HFFc6 (cell line): ENCODE measurements at places on chromosomes 16 and 17.

- DNase-seq: peak; percentile 93
Measured at GRCh38 chr16:88772871-88773811, 11.9 kb downstream of the PIEZO1 start.

DNA sequence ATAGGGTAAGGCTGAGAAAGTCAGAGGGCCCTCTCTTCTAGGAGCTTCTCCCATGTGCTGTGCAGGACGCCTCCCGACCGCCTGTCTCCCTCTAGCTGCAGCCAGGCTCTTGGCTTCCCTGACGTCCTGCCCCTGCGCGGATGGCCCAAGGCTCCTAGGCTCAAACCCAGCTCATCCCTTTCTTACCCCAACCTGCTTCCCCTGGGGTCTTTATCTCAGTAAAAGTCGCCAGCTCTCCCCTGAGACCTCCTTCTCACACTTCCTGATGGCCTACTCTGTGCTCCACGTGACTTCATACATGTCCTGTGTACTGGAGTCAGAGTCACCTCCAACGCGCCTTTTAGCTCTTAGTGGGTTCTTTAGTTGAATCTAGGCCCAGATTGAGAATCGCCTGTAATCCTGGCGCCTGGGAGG lies 1.1 kb upstream of the ZNF747 start:
- DNase-seq: peak; percentile 64

DNA sequence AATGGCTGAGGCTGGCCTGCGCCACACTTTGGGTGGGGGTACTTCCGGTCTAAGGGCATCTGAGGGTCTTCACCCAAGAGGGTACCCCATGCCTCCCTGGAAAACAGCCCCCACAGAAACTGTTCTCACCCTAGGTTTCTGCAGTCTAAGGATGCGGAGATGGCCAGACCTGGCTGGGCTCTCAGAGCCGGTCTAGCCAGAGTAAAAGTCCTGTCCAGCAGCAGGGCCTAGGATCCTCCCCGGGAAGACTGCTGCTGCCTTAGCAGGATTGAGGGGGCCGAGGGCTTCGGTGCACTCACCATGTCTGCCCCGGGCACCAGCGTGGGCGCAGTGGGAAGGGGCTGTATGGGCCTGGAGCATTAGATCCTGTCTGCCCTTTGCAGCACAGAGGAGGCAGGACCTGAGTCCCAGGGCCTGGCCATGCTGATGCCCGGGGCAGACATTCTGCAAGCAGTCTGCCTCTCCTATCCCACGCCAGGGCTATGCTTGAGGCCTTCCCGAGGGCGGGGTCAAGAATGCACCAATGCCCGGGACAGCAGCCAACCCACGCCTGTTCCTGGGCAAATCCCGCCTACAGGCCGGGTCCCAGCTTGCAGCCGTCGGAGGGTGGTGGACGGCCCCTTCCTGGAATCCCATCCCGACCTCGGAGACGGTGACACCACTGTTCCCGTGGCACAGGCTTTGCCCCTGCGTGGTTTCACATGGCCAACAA lies 54.7 kb downstream of the CBFA2T3 start:
- no peak for DNase-seq

DNA sequence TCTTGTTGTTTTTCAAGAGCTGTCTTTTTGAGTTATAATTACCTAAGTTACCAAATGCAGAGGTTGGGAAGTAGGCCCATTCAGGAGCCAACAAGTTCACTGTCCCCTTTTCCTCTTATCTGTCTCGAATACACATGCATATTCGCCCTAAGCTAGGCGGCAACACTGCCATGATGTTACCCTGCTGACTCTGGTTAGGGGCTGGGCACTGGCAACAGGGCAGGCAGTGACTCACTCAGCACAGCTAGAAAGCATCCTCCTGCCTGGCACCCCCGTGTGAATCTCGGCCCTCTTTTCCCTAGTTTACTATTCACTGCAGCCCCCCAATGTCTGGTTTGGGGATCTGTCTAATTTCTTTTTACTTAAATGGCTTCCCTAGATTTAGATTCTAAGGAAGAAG lies 13.8 kb downstream of the DBF4B start:
- no peak for DNase-seq

- DNase-seq: no peak
Measured at GRCh38 chr17:14784997-14785696, 480.0 kb downstream of the PMP22 start.

GRCh38 chr17:40718930-40719329 lies 15.4 kb upstream of the KRT24 start:
- no peak for DNase-seq

DNA sequence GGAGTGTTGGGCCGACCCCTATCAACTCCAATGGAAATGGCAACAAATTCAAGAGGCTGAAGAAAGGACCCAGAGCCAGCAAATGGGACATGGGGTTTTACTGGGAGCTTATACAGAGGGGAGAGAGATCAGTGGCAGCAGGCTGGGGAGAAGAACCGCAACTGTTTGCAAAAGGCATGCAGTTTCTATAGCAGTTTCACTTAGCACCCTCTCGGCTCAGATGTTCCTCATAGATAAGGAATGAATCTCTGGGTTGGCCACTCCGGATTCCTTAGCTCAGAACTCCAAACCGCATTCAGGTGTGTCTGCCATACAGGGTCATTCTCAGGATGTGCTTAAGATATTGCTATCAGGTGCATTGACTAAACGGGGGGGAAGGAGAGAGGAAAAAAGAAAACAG lies 71.1 kb upstream of the RPL38 start:
- no peak for DNase-seq

GRCh38 chr17:42178817-42179216 lies 2.1 kb downstream of the KCNH4 start:
- no peak for DNase-seq

- DNase-seq: peak; percentile 91
Measured at GRCh38 chr16:46822270-46822669, 8.7 kb downstream of the C16orf87 start.
